ENCODE measurements at places on chromosomes 6 and 20.
A peak's percentile ranks its signal among the peaks of the same experiment; 100 is the strongest.

GRCh38 chr6:130503146-130503545 lies 137.3 kb downstream of the TMEM200A start:
- no peak for DNase-seq

DNA sequence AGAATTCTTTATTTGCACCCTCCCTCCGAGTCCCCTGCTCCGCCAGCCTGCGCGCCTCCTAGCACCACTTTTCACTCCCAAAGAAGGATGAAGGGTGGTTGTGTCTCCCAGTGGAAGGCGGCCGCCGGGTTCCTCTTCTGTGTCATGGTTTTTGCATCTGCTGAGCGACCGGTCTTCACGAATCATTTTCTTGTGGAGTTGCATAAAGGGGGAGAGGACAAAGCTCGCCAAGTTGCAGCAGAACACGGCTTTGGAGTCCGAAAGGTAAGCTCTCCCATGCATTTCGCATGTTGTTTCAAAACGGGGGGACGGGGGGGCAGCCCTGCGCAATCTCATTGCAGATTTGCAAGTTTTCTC lies 357 bp downstream of the PCSK2 start:
- DNase-seq = no peak

GRCh38 chr6:35089216-35089934 lies 51.8 kb downstream of the TCP11 start:
- peak; percentile 1 for DNase-seq

DNA sequence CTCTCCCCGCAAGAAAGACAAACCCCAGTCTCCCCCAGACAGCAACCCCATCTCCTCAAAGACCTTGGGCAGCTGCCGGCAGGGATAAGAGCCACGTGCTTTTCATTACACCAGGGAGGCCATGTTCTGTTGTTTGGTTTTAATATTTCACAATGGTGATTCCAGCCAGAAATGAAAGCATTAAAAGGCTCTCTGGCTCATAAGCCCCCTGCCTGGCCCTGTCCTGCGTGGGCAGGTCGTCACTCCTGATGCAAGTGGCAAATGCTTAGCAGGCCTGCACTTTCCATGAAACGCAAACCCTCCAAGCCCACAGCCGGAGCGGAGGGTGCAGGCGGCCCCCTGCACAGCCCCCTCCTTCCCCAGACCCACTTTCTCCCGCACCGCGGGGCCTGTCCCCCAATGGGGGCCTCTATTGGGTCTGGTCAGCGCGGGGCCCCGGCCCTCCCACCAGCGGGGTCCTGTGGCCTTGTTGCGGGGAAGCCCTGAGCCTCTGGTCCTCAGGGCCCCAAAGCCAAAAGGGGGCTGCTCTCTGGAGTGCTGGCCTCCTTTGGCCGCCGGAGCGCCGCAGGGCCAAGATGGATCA lies 77.2 kb downstream of the TMEM242 start:
- no peak for DNase-seq

DNA sequence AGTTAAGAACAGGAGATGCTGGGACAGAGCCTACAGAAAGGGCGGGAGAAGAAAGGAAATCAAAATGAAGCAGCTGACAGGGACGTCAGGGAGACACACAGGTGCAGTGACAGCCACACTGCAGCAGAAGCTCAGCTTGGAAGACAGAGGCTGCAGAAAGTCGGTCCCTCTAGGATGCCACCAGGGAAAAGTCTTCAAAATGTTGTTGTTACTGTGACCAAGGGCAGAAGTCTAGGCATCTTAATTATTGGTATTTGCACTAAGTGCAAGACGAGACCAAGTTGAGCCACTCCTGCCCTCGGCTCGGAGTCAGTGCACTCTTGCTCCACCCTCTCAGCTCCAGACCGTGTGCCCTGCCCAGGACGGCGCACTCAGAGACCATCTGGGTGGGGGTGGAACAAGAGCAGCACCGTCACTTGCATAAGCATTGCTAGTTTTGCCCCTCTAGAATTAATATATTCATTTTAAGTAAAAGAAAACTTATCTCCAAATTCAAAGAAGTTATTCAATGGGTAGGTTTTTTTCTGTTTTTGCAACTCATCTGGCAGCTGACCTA lies 2.6 kb downstream of the PRR18 start:
- DNase-seq = no peak

- no peak for DNase-seq
Observed at GRCh38 chr6:169189686-169190085, 64.0 kb downstream of the THBS2 start.

- no peak for DNase-seq
Observed at GRCh38 chr20:44702776-44703175, 12.4 kb upstream of the CCN5 start.

DNA sequence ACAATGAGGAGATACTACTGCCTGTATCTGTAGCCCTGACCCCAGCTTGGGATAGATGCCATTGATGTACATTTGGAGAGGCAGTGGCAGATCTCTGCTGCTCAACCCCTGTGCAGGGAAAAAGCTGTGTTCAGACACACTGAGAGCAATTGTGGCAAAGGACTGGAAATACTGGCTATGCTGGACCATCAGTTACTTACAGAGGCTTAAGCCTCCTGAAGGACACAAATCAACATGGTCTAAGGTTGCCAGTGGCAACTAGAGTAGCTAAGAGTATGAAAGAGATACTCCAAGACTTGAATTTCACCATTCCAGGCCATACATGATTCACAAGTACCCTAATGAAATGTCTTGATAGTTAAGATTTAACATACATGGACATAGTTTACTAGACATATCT lies 32.4 kb upstream of the ENPP4 start:
- no peak for DNase-seq

DNA sequence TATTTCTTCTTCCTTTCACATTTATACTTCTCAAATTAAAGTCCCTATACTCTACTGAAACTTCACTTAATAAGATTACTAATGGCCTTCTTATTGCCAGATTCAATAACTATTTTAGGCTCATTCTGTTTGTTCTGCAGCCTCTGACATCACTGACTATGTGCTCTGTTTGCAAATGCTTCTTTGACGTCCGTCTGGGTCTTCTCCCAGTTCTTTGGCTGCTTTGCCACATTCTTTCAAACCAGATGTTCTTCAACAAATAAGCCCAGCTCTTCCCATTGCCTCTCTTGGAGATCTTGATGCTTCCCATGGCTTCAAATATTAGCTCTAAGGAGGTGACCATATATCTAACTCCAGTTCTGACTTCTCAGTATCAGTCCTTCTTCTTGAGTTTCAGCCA lies 117.4 kb downstream of the BTBD9 start:
- DNase-seq = no peak

DNA sequence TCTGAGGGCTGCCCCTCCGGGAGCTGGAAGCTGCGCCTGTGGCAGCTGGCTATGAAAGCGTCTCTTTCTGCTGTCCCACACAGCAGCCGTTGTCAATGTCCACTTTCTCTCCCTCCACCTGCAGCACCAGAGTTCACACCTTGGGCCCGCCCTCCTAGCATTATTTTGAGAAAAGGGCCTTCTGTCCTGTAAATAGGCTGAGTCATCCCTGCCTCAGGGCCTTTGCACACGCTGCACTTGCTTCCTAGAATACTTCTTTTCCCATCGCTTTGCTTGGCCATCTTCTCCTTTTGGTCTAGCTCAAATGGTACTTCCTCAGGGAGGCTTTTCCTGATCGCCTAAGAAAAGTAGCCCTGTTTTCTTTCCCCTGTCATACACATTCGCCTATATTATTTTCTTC lies 69.3 kb upstream of the ZNFX1 start:
- no peak for DNase-seq

- no peak for DNase-seq
Observed at GRCh38 chr6:105207524-105208269, 27.9 kb upstream of the POPDC3 start.

- DNase-seq = no peak
Observed at GRCh38 chr6:142088858-142089216, 43.9 kb upstream of the GJE1 start.

- no peak for DNase-seq
Observed at GRCh38 chr20:9279918-9280401, 211.1 kb downstream of the PLCB4 start.

DNA sequence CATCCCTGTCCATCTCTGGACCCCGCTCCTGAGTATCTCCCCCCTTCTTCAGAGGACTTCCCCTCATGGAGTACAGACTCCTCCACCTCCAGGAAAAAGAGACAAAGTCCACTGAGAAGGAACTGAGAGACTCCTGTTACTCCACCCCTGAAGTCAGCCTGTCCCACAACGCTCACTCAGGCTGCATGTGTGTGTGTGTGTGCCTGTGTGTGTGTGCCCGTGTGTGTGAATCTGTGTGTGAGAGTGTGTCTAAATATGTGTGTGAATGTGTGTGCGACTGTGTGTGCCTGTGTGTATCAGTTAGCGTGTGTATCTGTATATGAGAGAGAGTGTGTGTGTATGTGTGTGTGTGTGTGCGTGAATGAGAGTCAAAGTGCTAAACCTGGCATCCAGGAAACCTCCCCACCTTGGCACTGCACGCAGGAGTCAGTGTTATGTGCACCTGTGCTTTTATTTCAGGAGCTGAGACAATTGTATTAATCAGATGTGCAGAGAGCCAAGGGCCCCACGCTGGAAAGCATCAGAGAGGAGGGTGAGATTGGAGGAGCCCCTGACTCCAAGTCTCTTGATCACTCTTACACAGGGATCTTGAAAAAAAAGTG lies 39.0 kb downstream of the HLA-A start:
- DNase-seq = no peak

DNA sequence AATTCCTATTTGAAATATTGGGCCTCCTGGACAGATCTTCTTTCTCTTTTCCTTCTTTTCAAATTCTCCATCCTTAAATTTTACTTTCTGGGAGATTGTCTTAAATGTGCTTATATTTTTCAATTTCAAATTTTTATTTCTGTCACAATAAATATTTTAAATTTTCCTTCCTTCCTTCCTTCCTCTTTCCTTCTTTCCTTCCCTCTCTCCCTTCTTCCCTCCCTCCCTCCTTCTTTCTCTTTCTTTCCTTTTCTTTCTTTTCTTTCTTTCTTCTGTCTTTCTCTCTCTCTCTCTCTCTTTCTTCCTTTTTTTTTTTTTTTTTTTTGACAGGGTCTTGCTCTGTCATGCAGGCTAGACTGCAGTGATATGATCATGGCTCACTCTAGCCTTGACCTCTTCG lies 16.7 kb upstream of the PNRC1 start:
- DNase-seq = no peak

DNA sequence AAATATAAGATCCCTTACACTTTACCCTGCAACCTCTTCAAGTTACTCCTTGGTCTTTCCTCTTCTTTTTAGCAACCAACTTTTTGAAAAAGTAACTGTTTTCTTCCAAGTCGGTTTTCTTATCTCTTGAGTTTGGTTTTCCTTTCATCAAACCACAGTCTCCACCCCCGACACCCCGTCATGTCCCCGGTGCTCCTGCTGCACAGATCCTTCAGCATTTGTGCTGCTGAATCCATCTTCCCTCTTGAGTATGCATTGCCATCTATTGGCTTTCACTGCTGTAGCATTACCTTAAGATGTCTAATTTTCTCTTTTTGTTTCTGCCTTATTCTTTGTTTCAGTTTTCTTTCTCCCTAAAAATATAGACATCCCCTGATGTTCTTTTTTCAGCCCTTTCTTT lies 11.9 kb upstream of the TNFRSF21 start:
- DNase-seq = no peak

DNA sequence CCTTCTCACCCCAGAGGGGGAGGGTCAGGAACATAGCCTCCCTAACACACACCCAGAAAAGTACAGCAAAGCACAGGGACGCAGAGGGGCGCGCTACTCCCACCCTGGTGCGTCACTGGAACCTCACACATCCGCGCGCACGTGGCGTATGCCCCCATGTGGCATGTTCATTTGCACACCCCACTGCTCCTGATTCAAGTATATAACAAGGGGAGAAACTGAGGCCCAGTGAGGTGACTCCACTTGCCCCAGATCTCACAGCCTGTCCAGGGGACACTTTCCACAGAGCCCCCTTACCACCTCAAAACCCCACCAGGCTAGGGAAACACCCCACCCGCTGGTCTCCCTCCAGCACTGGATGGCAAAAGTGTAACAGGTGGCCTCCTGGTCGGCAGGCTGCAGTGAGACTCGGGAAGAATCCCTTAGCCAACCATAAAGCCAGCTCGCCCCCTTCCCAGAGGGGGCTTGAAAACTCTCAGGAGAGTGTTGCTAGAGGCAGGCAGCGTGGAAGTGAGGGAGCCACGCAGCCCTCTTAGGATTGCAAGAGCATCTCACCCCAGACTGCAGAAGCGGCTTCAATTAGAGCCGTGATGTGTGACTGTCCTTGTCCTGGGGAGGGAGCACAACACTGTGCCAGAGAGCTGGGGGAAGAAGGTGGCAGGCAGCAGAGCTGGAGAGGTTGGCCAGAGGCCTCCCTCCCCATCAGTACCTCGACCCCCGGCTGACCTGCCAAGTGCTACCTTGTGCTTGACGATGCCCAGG lies at the start of gene GRM4:
TSS of gene GRM4 (minus strand) at position 67 of the 762 bp plus-strand sequence. CDS start 12,591 bp downstream, outside the sequence.
- no peak for DNase-seq

- no peak for DNase-seq
Observed at GRCh38 chr20:19789009-19789408, 31.0 kb downstream of the RIN2 start.

DNA sequence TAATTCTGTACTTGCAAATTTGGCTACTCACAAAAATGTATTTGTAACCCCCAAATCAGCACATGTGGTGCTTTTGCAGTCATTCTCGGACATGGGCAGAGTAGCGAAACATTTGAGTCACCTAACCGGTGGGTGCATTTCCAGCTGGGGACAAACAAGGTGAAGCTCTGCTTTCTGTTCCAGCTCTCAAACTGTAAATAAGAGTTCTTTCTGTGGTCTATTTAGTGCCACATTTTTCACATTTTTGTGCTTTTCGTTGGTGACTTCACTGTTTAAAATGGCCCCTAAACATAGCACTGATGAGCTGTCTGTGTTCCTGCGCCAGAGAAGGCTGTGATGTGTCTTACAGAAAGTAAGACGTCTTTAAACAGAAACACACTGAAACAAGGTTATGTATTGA lies 244.5 kb downstream of the CDC5L start:
- no peak for DNase-seq

- DNase-seq = no peak
Observed at GRCh38 chr20:63691711-63692435, 4.6 kb upstream of the TNFRSF6B start.

- no peak for DNase-seq
Observed at GRCh38 chr6:43095939-43096338, 19.8 kb downstream of the PTK7 start.

DNA sequence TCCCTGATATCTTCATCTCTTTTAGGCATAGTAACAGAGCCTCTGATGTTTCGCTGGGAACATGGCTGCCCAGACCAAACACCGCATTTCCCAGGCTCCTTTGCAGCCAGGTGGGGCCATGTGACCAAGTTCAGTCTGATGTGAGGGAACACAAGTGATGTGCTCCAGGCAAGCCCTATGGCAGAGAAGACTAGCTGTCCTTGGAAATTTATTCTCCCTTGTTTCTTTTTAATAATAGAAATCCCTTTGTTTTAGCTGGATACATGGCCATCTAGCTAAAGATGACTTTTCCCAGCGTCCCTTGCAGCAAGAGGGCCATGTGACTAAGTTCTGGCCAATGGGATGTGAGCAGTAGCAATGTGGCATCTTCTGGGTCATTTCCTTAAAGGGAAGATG lies 30.8 kb downstream of the SLC2A10 start:
- DNase-seq = no peak

DNA sequence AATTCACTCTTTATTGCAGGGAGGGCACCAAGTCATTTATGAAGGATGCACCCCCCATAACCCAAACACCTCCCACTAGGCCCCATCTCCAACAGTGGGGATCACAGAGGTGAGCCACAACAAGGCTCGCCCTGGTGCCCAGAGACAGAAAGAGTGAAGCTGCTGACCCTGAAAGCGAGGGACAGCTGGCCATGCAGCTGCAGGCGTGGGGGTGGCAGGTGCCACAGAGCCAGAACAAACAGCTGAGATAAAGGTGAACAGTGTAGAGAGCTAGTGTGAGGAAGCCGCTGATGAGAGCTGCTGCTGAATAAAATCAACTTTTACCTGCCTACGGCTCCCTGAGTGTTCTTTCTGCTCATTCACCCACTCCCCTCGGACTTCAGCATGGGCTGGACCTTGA lies 18.8 kb upstream of the RGS17 start:
- no peak for DNase-seq
